GM13976 (cell line): ENCODE measurements at places on chromosomes 6 and 20.

DNA sequence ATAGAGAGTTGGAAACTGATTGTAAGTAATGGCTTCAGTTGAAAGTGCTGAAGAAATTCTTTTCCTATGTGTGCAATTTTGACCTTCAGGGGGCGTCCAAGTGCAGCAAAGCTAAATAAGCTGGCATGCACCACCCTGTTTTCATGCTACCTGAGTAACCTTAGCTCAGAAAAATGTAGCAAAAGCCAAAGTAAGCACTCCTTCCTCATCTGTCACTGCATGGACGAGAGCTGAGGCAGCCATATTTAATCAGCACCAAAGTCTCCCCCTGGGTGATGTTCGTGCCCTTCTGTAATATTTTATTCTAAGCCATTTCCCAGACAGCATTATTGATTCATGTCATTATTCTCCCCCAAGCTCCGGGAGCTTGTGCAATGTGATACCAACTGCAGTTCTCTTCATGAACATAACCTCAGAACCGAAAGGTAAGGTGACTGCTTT is 123.1 kb downstream of the RPS12 start:
- DNase-seq, result peak; percentile 22

DNA sequence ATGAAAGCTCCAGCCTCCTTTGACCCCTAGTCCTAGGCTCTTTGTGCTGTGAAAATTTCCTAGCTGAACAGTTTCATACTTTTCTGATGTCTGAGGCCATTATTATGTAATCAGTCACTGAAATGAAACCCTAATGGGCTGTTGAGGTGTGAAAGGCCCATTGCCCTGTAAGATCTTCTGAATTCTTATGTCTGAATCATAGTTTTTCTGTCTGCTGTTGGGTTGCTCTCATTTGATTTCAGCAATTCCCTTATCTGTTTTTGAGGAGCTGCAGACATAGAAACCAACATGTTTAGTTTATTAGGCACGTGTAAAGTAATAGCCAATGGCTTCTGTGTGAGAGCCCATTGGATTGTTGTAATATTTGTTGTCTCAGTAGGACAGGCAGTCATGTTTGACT is 118.1 kb downstream of the EYA4 start:
- no peak for DNase-seq

DNA sequence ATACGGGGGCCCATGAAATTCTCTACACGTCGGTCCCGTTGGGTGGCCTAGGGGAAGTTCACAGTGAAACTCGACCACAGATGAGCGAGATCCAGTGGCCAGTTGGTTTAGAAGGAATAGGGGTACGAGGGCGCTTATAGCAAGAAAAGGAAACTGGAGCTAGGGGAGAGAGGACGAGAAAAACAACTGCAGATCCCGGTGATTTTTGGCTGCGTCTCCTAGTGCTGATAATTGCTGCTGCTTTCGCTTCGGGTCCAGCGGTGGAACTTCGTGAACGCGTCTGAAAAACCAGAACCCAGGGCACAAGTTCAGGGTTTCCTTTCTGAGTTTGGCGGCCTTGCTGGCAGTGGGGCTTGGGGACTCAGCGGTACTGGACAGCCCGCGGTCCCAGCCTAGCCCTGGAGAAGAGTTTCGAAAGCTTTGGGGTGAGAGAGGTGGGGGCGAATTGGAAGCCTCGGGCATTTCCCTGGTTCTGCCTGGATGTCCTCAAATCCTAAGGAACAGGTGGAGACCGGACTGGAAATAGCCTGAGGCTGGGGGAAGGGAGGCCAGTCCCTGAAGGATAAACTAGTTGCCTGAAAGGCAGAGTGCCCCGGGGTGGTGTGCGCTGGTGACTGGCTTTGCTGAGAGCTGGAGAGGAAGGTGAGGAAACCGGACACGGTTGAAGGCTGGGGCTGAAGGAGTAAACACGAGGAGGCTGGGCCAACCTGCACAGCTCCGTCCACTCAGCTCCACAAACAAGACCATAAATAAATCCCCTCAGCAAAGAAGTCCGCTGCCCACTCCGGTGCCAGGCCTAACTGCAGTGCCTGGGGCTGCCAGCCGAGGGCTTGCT is 793 bp downstream of the GMPR start:
- peak; percentile 46 for DNase-seq

- DNase-seq, result no peak
Measured at GRCh38 chr6:22751223-22751622, 181.9 kb downstream of the HDGFL1 start.

GRCh38 chr6:159116343-159116742 is 52.9 kb upstream of the FNDC1 start:
- DNase-seq, result no peak

DNA sequence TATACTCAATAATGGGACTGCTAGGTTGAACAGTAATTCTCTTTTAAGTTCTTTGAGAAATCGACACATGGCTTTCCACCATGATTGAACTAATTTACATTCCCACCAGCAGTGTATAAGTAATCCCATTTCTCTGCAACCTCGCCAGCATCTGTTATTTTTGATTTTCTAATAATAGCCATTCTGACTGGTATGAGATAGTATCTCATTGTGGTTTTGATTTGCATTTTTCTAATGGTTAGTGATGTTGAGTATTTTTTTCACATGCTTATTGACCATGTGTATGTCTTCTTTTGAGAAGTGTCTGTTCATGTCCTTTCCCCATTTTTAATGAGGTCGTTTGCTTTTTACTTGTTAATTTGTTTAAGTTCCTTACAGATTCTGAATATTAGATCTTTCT is 66.5 kb downstream of the STK4 start:
- no peak for DNase-seq

- no peak for DNase-seq
Measured at GRCh38 chr6:159646733-159647132, 46.3 kb downstream of the SOD2 start.

- DNase-seq, result peak; percentile 42
Measured at GRCh38 chr6:136647363-136647852, 97.2 kb upstream of the MAP7 start.

- no peak for DNase-seq
Measured at GRCh38 chr20:53177687-53178086, 205.5 kb downstream of the TSHZ2 start.

DNA sequence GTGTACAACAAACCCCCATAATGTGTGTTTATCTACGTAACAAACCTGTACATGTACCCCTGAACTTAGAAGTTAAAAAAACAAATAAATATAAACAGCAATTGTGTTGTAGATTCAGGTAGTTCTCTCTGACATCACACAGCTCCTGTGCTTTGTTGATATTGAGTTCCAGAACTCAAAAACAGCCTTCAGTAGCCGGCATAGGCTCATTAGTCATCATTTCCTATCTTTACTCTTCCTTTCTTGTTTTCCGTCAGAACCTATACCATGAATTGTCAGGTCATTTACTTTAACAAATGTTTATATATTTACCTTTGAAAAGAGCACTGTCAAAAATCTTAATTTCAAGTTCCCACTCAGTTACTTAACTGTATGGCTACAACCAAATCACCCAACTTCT is 88.8 kb downstream of the ADTRP start:
- DNase-seq, result no peak

GRCh38 chr6:169807699-169808607 is 56.5 kb downstream of the ERMARD start:
- no peak for DNase-seq

DNA sequence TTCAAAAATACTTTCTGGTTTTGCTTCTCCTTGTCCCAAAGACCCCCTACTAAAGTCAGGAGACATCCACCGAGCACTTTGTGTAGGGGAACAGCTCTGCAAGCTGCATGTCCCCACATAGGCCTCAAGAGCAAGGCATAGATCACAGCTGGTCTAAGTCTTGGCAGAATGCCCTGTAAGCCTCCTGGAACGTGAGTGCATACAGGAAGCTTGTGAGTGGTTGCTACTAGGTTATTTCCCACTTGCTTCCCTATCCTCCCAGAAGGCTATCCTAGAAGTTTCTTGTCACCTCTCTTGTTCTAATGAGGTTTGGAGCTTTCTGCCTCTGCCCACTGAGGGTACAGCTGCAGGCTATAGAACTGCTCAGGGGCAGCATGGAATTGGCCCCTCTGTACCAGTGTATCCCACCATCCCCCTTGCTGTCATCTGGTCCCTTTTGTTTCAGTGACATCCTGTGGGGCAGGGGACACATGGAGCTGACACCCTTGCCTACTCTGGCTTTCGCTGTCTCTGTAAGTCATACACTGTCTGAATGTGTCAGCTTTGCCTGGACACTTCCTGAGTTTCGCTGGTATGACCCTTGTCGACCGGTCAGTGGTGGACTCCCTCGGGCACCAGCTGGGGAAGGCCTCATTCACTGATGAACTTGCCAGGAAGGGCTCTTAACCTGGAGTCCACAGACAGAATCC is 35.6 kb upstream of the KCNK16 start:
- no peak for DNase-seq

- no peak for DNase-seq
Measured at GRCh38 chr6:386688-387266, 4.8 kb upstream of the IRF4 start.

- DNase-seq, result no peak
Measured at GRCh38 chr6:144123836-144124235, 26.5 kb upstream of the STX11 start.

DNA sequence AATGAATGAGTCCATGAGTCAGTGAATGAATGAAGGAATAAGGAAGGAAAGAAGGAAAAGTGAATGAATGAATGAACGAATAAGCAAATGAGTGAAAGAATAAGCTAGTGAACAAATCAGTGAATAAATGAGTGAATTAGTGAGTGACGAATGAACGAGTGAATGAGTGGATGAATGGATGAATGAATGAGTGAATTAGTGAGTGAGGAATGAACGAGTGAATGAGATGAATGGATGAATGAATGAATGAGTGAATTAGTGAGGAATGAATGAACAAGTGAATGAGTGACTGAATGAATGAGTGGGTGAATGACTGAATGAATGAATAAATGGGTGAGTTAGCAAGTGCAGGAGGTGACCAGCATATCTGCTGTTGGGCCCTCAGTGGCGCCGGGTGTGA is 3.8 kb downstream of the SRMS start:
- no peak for DNase-seq

GRCh38 chr6:112799889-112800288 is 452.8 kb downstream of the RFPL4B start:
- DNase-seq, result no peak

- peak; percentile 46 for DNase-seq
Measured at GRCh38 chr20:23161244-23161891, 75.2 kb upstream of the CD93 start.

DNA sequence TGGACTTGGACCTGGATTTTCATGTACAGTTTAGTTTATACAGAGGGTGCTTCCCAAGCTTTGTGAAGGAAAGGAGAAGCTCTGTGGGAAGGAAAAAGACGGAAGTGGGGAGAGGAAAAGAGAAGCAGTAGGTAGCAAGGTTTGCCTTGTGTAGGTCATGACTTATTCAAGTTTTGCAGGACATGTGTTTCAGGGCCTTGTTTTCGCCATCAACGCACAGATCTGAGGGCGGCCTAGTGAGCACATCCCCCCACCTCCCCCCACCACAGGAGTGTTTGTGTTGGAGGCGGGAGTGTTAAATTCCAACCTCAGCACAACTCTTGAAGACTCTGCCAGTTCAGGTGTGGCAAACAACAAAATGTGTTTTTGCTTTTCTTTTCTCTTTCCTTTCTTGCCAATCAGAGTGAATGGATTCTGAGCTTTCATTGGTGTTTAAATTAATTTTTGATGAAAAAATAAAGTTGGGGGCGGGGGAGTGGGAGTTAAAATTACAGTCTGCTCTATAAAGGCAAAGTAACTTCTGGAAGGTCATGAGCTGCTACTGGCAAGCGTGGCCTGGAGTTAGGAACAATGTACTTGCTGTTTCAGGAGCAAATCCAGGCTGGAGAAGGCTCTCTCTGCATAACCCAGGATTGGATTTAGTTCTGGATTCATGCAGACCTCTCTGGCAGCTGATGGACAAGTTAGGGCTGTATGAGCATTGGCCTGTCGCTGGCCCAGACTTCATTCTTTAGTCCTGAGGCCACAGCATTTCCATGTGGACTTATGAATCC is 338.5 kb downstream of the CD83 start:
- DNase-seq, result no peak

GRCh38 chr20:8234580-8234979 is 102.5 kb downstream of the PLCB1 start:
- no peak for DNase-seq

DNA sequence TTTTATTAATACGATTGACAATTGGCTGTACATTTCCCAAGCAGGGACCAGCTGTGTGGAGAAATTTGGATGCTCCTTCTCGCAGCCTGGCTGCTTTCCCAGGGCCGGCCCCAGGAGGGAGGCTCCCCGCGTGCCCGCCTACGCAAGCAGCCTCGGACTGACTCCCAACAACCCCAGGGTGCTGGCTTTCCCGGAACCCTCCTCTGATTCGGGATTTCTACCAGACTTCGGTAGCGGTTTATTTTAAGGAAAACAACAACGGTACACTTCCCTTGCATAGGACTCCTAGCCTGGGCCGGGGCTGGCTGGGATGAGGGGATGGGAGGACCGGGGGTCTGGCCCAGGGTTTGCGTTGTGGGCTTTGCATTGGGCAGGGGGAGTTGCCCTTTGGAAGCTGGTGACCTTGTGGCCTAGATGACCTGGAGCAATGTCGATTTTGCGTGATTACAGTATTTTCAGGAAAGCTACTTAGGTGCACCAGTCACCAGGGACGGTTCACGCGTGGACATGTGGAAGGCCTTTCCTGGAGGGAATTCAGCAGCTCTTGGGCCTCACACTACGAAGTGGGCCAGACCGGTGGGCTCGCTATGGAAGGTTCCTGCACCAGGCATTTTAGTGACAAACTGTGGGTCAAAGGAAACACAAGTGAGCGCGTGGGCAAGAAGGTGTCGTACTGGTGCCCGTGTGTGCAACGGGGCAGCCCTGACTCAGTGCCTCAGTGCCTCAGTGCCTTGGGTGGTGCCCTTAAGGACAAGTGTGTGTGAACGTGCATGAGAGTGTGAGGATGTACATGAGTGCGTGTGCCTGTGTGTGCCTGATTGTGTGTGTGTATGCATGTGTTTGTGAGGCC is 20.7 kb upstream of the PHACTR3 start:
- no peak for DNase-seq

GRCh38 chr6:69631552-69632346 is 165.1 kb downstream of the LMBRD1 start:
- DNase-seq, result peak; percentile 29

DNA sequence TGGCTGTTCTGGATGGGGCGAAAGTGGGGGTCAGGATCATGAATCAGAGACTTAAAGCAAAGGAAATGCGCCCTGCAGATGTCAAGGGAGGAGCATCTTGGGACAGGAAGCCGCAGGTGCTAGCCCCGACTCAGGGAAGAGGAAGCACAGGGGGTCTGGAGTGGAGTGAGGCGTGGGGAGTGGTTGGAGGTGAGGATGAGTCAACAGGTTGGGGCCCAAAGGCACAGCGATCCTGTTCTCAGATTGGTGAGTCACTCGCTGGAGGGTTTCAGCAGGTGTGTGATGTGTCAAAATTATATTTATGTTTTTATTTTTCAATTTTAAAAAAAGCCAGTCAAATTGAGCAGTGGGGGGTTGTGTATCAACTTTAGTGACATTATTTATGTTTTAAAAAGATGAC is 19.0 kb downstream of the PACSIN1 start:
- DNase-seq, result peak; percentile 59
